ENCODE measurements at places on chromosomes 5 and 9.
A peak's percentile ranks its signal among the peaks of the same experiment; 100 is the strongest.

GRCh38 chr5:140075371-140075770, 32.3 kb upstream of the NRG2 start:
- no peak for DNase-seq

- DNase-seq, result no peak
Observed at GRCh38 chr5:98263084-98263483, 510.4 kb upstream of the RGMB start.

DNA sequence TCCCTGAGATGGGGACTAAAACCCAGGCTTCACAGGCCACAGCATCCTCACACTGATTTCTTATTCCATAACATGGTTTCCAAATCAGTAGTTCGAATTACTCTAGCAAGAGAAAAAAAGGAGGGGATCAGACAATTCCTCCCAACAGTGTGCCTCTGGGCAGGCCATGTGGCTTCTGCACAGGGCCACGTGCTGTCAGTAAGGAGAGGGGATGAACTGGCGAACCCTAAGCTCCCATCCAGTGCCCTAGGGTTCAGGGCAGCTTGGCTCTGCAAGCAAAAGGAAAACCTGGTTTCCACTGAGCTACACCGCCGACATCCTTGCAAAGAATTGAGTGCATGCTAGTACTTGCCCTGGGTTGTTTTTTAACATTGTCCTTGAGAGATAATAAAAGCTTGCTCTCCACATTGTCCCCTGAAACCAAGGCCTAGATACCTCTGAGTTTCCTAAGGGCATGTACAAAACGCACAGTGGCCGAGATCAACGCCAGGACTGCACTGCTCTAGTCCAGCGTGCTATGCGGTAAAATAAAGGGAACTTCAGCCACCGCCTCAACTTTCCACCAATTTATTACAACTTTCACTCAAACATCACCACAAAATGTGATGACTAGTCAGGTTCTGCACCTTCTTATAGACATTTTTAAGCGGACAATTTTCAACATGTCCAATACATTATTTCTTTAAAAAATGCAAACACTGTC, 4.5 kb downstream of the CAMSAP1 start:
- DNase-seq, result no peak

DNA sequence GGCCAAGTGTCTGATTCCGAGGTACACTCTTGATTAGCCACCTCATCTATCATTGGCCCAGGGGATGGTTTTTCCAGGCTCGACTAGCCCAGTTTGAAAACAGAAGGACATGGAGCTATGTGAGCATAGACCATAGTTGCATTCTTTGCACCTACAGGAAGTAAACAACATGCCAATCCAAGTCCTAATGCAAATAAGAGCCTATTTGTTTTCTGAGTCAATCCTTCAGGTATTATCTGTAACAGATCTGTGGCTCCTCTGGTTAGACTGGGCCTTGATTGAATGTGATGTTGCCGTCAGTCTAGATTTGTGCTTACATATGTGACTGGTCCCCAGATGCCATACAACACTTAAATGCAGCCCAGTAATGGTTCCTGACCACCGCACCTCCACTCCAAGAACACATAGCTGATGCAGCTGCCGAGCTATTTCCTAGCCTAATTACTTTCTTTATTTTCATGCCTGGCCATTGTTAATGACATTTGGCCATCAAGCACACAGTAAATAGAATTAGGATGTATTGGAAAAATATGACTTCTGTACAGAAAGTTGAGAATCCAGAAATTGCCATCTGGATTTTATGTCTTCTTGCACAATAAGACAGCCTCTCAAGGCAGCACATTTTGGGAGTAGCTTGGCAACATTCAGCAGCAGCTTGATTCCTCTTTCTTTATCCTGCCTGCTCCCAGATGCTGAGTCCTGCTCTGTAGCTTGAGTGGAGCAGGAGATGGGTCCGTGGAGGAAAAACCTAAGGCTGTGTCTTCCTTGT, 29.5 kb upstream of the ARHGAP26 start:
- no peak for DNase-seq

GRCh38 chr5:54212331-54212730, 98.0 kb downstream of the ARL15 start:
- no peak for DNase-seq

GRCh38 chr9:95991326-95991725, 115.8 kb downstream of the ERCC6L2 start:
- no peak for DNase-seq

DNA sequence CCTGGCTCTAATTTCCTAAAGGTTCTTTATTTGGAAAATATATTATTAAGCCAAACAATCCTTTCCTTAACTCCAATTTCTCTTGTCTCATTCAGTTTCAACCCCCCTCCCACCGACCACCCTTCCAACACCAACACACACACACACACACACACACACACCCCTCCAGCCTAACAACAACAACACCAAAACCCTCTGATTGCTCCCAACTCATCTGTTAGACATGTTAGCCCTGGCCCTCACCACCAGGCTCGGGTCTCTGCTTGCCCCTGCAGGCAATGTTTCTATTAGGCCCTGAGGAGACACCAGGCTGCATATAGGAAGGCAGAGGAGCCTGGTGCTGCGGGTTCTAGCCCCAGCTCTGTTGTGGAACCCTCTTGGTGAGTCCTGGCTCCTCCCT, 18.4 kb upstream of the TRAF1 start:
- DNase-seq, result no peak

GRCh38 chr5:21125238-21125983, 1137.4 kb upstream of the CDH18 start:
- peak; percentile 28 for DNase-seq

- DNase-seq, result peak; percentile 12
Observed at GRCh38 chr9:21465859-21466518, 16.1 kb downstream of the IFNE start.

- no peak for DNase-seq
Observed at GRCh38 chr5:199950-200645, 8.8 kb downstream of the LRRC14B start.

DNA sequence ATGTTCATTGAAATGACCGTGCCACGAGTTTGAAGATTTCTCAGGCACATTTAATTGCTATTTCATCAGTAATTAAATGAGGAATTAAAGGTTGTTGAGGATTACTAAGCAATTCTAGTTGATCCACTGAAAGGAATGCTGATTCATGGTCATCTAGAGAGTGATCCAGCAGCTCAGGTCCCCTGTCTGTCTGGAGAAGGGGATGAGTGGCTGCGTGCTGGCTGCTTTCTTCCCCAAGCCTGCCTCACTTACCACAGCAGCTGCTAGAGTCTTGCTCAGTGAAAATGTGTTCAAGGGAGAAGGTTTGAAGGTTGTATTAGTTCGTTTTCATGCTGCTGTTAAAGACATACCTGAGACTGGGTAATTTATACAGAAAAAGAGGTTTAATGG, 7.8 kb upstream of the TGFBI start:
- DNase-seq, result no peak

DNA sequence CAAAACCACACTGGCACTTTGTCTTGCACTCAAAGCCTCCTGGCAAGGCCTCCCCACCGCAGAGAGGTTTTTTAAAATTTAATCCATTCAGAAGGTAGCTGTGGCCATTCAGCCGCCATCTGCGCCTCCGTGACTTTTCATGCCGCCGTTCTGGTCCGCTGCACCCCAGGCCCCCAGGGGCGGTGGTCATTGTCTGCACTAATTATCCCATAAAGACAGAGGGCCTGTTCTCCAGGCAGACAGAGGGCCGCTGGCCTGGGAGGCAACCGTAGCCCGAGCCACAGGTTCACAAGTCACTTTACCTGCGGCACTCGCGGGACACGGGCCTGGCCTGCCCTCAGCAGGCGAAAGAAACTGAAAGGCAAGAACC, 49.4 kb downstream of the EXD3 start:
- DNase-seq, result no peak

DNA sequence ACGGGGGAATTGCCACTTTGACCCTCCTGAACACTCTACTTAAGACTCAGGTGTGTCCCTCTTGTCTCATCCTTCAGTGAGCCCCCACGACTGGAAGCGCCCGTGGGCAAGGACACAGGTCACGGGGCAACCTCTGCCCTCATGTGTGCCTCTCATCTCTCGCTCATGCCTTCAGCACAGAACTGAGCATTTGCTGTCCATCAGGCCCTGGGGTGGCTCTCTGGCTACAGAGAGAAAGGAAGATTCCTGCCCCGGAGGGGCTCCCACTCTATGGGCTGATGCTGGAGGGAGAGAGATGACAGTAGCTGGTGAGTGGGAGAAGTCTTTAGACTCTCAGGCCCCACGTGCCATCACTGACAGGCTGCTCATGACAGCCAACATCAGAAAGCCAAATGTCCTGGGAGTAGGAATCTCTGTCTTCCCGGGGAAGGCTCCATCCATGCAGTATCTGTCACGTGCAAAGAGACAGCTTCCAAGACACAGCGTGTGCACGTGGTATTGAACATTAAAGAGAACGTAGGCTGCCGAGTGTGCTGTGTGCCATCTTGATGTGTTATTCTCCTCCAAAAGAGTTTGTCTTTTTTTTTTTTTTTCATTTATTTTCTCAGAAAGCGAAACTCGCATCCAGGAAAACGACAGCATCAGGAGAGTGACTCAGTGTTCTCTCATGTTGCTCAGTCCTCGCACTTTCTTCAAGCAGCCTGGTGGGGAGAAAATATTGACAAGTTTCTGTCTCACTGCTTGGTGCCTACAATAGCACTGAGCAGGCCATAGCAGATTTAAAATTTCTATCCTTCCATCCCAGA, 190.5 kb downstream of the GAS1 start:
- DNase-seq, result no peak

DNA sequence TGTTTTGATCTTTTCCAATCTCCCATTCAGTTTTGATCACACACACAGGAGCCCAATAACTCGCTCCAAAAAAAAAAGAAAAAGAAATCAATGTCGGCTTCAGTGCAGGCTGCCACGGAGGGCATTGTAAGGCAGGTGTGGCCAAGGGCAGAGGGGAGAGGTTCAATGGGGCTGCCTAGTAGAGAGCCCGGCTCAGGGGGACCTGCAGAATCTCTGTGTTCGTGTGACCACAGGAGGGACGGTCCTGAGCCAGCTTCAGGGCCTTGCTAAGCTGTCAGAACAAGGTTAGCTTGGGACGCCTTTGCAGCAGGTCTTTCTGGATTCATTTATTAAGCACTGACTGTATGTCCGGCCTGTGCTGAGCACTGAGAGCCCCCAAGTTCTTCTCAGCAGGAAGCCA, 22.2 kb downstream of the OLFM1 start:
- no peak for DNase-seq

DNA sequence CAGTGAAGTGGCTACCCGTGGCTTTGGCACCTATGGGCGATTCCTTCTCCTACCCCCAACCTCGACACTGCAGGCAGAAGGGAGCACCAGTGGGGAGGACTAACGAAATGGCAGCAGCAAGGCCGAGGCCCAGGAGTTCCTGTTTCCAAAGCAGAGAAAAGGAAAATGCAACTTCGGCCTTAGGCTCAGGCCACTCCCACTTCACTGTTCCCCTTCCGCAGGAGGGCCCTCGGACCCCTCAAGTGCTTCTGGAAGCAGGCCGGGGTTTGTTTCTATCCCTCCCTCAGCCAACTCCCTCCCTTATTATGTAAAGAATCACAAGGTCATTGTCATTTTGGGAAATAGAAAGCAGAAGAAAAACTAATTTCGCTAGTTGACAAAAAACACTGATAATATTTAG, 36.4 kb upstream of the NKX2-5 start:
- DNase-seq, result no peak

- no peak for DNase-seq
Observed at GRCh38 chr9:4298255-4299004, 1.4 kb downstream of the GLIS3 start.

DNA sequence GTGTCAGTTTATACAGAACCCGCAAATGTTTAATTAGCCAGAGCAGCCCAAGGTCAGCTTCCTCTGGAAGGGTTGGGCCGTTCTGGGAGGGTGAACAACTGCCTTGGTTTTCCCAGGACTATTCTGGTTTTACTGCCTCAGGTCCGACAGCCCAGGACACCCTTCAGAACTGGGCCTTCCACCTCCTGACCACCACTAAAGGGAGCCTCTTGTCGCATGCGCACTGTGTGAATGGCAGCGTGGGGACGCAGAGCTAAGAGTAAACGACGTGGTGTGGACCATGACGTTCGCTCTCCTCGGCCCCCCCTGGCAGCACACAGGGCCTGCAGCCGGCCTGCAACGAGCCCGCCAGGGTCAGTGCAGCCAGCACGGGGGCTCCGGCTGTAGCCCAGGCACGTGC, 214.9 kb downstream of the FANCC start:
- no peak for DNase-seq

- peak; percentile 61 for DNase-seq
Observed at GRCh38 chr9:113580954-113581311, 117.4 kb downstream of the RGS3 start.

- peak; percentile 74 for DNase-seq
Observed at GRCh38 chr9:79975621-79976256, 404.0 kb downstream of the TLE4 start.

DNA sequence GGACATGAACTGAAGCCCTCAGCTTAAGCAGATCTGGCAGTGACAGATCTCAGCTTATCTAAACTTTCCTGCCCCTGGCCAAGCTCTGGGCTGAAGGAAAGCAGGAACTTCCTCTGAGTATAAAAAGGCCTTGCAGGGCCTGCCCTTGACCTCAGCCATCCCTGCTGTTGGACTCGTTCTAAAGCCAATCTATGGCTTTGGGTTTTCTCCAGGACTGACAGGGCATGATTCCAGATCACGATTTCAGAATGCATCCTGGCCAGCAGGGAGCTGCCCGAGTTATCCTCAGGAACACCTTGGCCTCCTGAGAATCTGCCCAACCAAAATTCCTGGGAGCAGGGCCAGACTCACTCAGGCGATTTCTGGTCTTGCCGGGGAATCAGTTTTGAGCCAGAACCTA, 502.7 kb downstream of the TLE4 start:
- no peak for DNase-seq

- no peak for DNase-seq
Observed at GRCh38 chr5:132576123-132576522, 19.3 kb downstream of the RAD50 start.

DNA sequence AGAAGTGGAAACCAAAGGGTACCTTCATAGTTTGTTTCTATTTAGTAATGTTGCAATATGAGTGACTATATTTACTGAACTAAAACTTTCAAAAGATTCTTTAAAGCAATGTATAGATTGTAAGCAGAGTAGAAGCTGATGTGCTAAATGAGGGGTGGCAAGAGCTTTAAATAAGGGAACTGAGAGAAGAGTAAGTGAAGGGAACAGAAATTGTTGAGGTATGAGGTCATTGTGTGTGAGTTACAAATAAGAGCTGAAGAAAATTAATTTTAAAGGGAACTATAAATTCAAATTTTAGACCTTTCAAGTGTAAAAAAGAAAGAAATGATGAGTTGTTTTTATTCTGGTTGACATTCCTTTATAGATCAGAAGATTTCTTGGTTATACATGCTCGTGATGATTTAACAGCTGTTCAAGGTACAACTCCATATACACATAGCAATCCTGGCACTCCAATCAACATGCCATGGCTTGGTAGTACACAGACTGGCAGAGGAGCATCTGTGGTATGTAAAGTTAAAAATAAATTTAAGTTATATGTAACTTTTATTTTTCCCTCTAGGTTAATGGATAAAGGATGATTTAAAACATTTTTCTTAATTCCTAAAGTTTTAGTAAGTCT, 135.1 kb upstream of the TNFAIP8 start:
- no peak for DNase-seq

- no peak for DNase-seq
Observed at GRCh38 chr5:4730279-4730678, 409.9 kb upstream of the ADAMTS16 start.
